ENCODE measurements at places on chromosomes 11 and 22.

DNA sequence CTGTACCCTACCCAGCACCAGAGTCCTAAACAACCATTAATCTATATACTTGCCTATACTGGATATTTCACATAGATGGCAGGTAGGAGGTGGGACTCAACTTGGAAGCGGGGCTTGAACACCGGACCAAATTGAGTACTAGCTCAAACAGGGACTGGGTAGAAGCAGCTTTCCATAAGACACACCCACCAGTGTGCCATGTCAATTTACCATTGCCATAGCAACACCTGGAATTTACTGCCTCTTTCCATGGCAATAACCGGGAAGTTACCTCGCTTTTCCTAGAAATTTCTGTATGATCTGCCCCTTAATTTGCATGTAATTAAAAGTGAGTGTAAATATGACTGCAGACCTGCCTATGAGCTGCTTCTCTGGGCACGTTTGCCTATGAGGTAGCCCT is 38.6 kb upstream of the CUL5 start:
- DNase-seq = no peak

- DNase-seq = no peak
Observed at GRCh38 chr11:84389696-84390095, 1103.5 kb upstream of the CCDC90B start.

- DNase-seq = no peak
Observed at GRCh38 chr11:112352907-112353306, 92.2 kb upstream of the PLET1 start.

DNA sequence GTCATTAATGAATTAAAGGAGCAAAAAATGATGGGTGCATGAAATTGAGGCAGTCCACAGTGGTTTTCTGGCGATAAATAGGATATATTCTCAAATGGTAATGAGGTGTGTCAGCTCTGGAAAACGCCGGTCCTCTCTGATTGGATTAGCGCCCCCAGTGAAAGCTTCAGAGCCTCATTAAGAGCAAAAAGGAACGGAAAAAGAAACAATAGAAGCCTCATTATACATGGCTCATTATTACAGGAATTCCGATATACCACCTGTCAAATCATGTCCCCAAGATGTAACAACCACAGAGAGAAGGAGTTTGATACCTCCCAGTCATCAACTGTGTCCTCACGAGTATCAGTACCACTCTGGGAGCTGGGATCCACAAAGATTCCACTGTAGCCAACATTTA is 175.7 kb upstream of the PITPNB start:
- no peak for DNase-seq

- no peak for DNase-seq
Observed at GRCh38 chr22:38697425-38698089, 3.2 kb downstream of the JOSD1 start.

DNA sequence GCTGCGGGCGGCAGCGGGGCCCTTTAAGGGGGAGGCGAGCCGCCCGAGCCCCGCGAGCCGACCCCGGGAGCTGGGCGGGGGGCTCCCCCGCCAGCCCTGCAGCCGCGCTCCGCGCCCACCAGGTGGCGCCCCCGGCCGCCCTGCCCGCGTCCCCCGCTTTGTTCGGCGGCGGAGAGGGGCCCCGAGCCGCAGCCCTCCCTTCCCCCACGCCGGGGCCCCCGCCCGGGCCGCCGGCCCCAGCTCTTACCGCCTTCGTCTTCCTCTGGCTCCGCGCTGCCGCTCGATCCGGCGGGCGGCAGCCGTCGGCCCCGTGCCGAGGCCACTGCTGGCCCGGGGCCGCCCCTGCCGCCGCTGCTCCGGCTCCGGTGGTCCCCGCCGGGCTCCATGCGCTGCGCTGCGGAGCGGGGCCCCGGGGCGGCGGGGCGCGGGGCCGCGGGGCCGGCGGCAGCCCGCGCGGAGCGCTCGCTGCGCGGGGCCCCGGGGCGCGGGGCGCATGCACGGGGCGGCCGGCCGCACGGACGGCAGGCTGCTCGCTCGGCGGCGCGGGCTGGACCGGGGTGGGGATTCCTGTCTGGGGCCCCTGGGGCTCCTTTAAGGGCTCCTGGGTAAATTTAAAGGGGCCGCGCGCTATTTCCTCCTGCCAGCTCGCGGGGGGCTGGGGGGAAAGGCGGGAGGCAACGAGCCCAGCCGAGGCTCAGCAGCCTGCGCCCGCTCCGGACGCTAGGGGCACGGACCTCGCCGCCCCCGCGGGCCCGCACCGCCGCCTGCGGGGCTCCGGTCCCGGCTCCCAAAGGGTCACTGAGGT is at the start of gene ZFTA:
Gene ZFTA, minus strand, starts transcription at position 539 of the 805 bp plus-strand sequence. Its CDS starts 153 bp downstream, at position 386.
- DNase-seq = peak; percentile 74

GRCh38 chr11:117071344-117071787 is 26.9 kb downstream of the SIK3 start:
- no peak for DNase-seq

DNA sequence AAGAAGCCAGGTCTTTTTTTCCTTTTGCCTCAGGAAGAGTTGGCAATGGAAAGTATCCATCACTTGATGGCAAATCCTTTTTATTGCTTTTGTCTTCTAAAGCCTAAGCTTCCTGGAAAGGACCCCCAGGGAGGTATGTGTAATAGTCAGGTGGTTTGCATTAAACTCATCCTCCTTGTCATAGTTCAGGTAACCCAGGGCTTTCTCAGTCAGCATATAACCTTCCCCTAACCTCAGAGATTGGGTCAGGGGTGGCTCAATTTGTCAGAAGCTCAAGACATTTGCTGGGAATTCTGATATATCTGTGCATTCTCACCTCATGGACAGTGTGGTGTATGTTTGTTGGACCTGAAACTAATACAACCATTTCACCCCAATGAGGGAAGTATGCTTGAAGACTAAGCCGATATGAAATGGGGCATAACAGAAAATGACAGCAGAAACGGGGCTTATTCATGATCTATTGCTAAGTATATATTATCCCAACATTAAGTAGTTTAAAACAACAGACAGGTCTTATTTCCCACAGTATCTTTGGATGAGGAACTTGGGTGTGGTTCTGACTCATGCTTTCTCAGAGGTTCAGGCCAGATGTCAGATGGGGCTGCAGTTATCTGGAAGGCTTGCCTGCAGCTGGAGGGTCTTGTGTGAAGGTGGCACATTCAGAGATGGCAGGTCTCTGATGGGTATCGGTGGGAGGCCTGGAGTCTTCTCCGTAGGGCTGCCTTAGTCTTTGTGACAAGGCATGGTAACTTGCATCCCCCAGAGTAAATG is 135.8 kb upstream of the SPON1 start:
- DNase-seq = no peak

GRCh38 chr22:37148031-37148651 is 1.6 kb downstream of the IL2RB start:
- DNase-seq = peak; percentile 58

DNA sequence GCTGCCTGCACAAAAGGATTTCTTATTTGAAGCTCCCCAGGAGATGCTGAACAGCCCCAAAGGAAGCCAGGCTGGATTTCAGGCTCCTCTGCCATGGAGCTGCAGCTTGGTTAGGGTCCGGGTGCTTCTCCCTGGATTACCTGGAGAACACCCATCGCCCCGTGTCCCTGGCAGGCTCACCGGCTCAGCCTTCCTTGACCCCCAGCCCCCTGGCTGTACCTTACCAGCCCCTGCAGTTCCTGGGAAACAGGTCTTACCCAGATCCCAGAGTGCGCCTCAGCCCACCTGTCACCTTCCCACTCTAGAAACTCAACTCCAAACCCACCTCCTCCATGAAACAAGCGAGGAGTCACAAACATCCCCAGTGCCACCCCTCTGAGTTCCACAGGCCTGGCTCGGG is 45.3 kb upstream of the CD5 start:
- no peak for DNase-seq
